Activated CD8-positive, alpha-beta memory T cell treated with anti-CD3 and anti-CD28 coated beads, Interleukin-2, amount 50 U/mL, for 48 hours (primary cell): ENCODE measurements at places on chromosomes 3 and 15.

- DNase-seq = no peak
Measured at GRCh38 chr3:160232014-160232413, 6.8 kb downstream of the C3orf80 start.

- DNase-seq = no peak
Measured at GRCh38 chr15:55589287-55589686, 1.1 kb upstream of the PYGO1 start.

GRCh38 chr3:126888186-126888760, 94.6 kb upstream of the PLXNA1 start:
- DNase-seq = no peak

DNA sequence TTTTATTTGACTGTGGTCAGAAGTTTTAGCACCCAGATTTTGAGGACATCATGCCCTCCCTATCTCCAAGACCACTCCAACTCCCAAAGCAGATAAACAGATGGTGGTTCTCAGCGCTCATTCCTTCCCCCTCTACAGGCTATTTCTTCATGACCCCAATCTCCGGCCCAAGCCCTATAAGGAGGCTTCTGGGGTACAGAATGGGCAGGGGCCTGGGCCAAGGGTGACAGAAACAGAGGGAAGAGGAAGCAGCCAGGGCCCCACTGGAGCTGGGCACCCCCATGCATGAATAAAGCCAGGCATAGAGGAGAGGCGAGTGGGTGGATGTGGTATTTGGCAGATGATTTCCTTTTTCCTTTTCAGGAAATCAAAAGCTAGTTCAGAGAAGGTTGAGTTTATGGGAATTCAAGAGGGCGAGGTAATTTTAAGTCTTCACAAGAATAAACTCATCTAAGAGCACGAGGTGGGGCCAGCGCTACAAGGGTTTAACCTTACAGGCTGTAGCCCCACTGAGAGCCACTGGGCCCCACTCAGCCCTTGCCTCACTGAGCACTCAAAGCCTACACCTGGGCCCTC, 104.8 kb upstream of the HERC1 start:
- DNase-seq = no peak

DNA sequence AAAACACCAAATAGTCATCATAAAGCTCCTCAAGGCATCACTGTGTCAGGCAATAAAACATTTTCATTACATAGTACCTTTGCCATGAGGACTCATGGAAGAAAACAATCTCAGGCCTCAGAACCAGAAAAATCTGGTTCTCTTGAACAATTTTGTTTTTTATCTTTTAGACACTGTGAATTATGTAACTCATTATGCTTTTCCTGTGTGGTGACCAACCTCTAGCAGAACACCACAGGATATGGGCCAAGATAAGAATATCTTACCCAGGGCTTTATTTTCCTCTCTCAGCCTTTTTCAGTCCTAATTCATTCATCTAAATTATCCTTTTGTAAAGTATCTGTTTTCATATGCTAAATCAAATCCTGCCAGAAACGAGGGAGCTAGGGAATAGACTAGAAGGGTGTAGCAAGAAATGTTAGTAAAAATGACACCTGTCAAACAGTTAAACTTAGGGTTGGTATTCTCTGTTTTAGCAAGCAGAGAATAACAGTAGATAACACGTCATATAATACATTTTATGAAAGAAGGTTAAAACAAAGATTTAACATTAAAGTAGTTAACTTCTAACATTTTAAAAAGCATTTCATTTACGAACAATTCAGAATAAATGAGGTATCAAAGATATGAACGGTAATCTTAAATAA, 111.1 kb downstream of the FBXL22 start:
- DNase-seq = no peak

DNA sequence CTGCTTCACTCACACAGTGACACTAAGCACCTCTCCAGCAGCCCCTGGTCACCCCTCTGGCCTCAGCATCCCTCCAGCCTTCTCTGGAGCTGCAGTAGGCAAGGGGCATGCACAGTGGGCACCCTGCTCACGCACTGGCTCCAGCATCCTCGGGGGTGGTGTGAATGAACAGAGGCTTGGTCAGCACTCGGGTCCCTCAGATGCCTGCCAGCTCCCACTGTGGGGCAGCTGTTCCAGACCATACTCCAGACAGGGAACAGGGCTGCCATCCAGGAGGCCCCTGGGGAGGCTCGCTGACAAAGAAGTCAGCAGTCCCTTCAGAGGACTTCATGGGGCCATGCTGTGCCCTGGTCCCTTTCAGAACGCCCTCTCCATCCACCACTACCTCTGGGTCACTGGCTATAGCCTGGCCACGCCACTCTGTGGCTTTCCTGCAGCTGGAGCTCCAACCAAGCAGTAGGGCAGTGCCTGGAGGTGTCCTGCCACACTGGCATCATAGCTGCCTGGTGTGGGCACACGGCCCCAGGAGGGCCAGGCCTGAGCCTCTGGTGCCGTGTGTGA, 26.3 kb downstream of the ALS2CL start:
- DNase-seq = no peak
